ENCODE measurements at places on chromosomes 12 and 14.
A peak's percentile ranks its signal among the peaks of the same experiment; 100 is the strongest.

DNA sequence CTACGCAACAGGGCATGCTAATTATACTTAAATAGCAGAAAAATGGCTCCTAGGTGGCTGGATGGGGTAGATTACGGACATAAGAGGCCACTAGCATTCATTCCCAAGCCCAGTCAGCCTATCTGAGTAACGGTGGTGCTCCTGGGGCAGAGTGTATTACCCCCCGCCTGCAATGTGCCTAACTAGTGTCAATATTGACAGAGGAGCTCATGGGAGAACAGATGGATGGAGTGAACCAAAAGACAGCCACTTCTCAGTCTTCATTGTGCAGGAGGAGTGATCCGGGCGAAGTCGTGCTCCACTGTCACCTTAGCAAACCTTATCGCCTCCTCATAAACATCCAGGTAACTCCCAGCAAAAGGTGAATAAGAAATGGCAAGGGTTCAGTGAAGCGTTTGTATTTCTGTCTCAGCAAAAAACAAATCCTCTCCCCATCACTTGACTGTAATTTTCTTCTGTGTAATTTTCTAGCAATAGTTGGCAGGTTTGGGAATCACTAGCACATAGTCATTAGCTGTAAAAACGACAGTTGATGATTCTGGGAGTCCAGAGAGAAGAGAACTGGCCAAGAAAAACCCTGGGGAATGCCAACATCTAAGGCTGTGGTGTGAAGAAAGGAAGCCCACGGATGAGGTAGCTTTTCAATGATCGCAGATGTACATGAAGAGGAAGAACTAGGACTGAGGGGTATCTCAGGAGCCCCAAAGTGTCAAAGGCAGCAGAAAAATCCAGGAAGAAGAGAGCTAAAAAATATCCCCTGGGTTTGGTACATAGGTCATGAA lies 126.6 kb upstream of the BCL2L14 start:
- DNase-seq, result no peak

DNA sequence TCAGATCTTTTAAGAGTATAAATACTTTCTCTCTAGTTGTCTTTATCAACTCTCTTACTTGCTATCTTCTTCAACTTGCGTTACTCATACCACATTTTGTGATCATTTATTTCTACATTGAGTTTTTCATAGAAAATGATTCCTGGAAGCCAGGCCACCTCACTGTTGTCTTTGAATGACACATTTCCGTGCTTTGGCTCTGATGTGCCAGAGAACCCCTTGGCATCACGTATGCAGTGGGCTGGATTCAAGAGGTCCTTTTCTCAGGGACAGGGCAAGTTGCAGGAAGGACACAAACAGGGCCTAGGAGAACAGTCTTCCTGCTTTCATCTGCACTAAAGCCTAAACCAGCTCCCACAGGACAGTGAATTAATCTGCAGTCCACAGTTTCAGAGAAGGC lies 70.3 kb upstream of the PYGL start:
- DNase-seq, result no peak

GRCh38 chr12:111259231-111259630 lies 109.7 kb downstream of the PHETA1 start:
- DNase-seq, result no peak

- DNase-seq, result peak; percentile 56
These were observed 5.0 kb downstream of the HNRNPC start for GRCh38 chr14:21264025-21264801.

DNA sequence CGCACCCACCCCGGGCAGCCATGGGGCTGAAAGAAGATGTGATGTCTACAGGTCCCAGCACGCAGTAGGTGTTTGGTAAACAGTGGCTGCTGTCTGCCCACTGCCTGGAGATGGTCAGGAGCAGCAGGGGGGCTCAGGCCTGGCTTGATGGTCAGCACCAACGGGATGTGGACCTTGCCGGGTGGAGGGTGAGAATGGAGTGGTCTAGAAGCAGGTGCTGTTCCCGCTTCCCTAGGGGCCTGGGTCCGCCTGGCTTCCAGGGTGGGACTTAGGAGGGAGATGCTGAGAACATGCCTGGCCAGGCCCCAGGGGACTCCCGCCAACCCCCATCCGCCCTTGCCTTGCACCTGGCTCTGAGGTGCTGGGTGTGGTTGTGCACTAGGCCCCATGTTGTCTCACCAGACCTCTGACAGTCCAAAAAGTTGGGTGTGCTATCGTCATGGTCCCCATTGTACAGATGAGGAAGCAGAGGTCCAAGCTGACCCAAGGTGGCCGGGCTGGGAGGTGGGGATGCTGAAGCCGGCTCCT lies 12.9 kb downstream of the FAM222A start:
- no peak for DNase-seq
